ENCODE measurements at places on chromosomes 16 and 17.

- no peak for DNase-seq
Observed at GRCh38 chr17:76996741-76997694, 128.8 kb downstream of the MGAT5B start.

DNA sequence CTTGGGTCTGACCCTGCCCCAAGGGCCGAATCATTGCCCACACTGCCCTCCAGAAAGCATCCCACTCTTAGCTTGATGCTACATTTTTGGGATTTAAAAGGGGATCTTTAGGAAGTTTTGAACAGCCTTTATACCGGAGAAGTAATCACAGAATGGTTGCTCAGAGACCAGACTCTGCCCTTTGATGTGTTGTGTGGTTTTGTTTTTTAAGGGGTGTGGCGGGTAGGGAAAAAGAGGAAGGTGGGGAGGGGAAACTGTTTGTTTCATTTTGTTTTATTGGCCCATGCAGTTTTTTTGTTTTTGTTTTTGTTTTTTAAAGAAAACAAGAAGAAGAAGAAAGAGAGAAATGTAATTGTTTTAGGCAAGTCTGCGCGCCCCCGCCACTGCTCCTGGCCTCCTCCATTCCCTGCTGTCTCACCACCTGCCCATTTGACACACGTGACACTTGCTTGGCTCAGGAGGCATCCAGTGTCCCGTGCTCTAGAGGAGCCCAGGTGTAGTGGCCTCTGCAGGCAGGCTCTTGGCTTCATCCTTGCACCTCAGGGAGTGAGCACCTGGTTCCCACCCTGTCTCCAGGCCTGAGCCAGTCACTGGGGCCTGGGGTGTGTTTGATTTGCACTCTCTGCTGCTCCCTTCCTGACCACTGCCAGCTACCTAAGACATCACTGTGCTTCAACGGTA lies 35.7 kb downstream of the GNAO1 start:
- no peak for DNase-seq

- DNase-seq = no peak
Observed at GRCh38 chr17:53336281-53336680, 486.4 kb upstream of the KIF2B start.

GRCh38 chr17:79878329-79878947 lies 39.2 kb upstream of the CBX4 start:
- no peak for DNase-seq

- DNase-seq = no peak
Observed at GRCh38 chr17:66087073-66087472, 104.9 kb downstream of the CEP112 start.

DNA sequence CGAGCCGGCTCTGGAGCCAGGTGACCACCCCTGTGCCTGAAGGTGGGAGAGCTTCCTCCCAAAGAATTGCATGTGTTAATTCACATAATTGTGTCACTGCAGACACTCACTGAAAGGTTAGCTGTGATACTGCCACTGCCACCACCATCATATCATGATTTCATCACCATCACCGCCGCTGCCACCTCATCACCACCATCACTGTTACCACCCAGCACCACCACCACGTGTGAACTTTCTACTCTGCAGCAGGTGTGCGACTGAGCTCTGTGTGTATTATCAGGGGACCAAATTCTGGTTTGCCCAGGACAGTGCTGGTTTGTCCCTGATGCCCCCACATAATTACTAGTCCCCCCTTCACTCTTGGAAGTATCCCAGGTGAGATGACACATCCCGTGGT lies 15.2 kb downstream of the BCAR1 start:
- peak; percentile 61 for DNase-seq
